ENCODE measurements at places on chromosomes 1 and 21. TPM values are rescaled to one million over a fixed set of nuclear protein-coding genes. Genes with fewer than 3 reads are reported as not detected.

Gene SYCP1
- 9.3 TPM for total RNA-seq

Gene PGBD2
- 12.6 TPM for total RNA-seq

Gene PSRC1
- total RNA-seq: 40.0 TPM

Gene CNR2
- total RNA-seq: not detected

Gene LCE1E
- not detected for total RNA-seq

GRCh38 chr1:66271216-66271903, 262.6 kb upstream of the SGIP1 start:
- peak; percentile 92 for DNase-seq

- no peak for DNase-seq
Measured at GRCh38 chr1:39478126-39478915, 13.1 kb upstream of the BMP8A start.

Gene ICOSLG
- total RNA-seq: 3.4 TPM

DNA sequence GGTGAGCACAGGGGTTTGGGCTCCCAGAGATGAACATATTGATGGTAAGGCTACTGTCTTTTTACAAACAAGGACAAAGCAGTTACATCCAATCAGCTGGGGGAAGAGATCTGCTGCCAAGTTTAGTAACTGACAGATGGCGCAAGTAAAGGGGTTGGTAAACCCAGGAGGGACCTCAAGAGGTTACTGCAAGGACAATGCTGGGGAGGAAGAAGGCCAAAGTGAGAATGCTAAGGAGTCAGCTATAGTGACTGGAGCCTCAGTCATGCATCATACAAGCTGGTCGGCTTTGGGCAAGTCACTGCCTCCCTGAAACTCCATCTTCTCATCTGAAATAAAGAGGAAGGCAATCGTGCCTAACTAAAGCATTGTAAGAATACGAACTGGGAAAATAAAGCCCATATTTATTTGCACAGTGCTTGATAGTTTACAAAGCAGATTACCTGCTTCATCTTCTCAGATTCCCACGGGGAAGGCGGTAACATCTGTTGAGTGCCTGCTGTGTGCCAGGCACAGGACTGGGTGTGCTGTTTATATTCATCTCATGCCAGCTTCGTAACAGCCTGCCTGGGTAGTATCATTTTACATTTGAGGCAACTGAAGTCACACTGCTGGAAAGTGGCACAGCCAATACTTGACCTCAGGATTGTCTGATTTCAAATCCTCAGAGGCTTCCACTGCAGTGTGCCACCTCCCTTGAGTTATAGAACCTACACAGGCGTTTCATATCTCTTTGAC, 114.8 kb downstream of the BEND5 start:
- DNase-seq: no peak

- no peak for DNase-seq
Measured at GRCh38 chr1:192575499-192576189, at the start of gene RGS1. RGS1 (plus strand) TSS chr1:192575773; CDS start chr1:192575793, 20 bp downstream.

Gene LYSMD1
- 19.3 TPM for total RNA-seq

Gene CACNA1S
- 0.55 TPM for total RNA-seq

DNA sequence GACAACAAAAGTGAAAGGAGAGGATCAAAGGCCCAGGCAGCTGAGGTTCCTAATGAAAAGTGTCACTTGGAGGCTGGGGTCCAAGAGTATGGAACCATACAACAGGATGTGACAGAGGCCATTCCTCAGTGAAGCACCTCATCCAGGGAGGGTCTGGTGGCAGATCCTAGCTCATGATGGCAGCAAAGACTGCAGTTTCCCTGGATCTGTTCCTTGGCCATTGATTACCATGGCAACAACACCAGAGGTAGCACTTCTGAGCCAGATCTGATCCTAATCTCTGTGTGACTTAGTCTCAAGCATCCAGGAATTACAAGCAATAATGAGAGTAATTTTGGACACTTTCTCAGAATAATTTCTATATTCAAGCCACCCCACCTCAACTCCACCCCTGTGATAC, 12.9 kb downstream of the FAM177B start:
- DNase-seq: no peak

DNA sequence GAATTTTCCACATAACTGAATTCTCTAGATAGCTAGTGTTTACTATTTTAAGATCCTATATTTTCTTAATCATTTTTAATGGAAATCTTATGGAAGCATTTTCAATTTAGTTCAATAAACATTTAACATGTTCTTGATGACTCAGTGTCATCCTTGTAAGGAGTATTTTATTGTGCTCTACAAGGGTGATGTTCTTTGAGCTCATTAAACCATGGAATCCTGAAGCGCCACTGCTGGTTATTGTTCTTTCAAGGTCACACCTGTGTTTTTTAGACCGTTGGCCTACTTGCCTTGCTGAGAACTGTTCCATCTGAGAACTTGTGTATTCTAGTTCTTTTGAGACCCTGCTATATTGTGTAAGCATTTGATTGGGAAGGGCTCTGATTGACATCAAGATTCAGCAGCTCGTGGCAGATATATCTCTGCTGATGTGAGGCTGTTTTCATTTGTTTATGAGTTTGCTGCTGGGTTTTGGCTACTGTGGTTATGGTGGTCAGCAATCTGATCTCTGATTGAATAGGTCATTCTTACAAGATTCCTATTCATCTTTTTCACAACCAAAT, 132.0 kb downstream of the GIPC2 start:
- DNase-seq: no peak

DNA sequence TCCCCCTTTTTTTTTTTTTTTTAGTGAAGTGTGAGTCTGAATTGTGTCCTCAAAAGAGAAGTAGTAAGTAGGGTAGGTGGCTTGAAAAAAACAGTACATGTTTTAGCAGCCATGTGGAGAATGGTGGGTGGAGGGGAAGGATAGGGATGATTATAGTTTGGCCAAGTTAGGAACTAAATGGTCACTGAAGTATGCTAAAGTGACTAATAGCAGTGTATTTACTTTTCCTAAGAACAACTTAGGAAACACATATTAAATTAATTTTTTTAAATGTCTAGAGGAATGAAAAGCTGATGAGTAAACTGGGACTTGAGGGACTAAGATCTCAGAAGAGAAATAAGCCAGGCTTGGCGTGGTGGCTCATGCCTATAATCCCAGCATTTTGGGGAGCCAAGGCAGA, 55.5 kb downstream of the PLA2G4A start:
- DNase-seq: no peak

DNA sequence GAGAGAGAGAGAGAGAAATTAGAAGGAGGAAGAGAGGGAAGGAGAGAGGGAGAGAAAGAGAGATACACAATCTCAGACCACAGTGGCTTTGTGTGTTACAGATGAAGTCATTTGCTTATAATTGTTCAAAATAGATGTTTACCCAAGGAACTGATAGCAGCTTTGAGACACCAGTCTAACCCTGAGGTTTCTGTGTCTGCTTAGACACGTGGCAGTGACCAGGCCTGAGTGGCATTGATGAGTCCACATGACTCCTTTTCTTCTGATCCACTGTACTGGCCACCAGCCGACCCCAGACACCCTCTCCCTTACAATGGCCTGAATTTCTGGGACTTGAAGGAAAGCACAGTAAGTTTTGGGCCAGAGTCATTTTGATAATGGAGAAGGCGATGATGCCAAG, 104.9 kb downstream of the DUSP10 start:
- DNase-seq: no peak

Gene CAMK2N1
- 17.4 TPM for total RNA-seq

Gene SPRR3
- total RNA-seq: not detected

GRCh38 chr1:168280296-168280927, at the start of gene TBX19:
TBX19 (plus strand) TSS chr1:168280877; CDS start chr1:168281091, 214 bp downstream.
- no peak for DNase-seq

GRCh38 chr1:52306227-52307006, 59.6 kb downstream of the CC2D1B start:
- DNase-seq: peak; percentile 13

GRCh38 chr1:35379317-35380000, 111.0 kb downstream of the ZMYM4 start:
- DNase-seq: no peak

GRCh38 chr1:115647507-115647906, 5.7 kb downstream of the VANGL1 start:
- DNase-seq: no peak

DNA sequence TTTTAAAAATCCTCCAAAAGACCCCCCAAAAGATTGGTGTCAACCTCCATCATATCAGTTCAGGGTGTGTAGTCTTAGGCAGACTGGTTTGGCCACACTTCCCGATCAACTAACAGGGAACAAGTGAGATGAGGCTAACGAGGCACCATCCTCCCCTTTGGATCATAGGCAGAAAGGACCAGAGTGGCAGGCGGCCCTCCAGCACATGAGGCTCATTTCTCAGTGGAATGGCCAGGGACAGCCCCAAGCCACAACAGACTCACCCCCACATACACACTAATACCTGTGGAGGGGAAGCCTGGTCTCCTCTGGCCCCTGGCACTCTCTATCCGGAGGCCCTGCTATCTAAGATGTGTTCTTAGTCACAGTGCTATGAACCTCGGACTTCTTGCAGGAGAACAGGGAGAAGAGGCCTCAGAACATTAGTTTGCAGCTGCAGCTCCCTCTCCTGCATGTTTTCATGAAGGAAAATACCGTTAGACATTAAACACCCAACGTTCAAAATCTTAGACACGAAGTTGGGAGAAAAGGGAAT, 17.3 kb upstream of the CAPN2 start:
- no peak for DNase-seq

DNA sequence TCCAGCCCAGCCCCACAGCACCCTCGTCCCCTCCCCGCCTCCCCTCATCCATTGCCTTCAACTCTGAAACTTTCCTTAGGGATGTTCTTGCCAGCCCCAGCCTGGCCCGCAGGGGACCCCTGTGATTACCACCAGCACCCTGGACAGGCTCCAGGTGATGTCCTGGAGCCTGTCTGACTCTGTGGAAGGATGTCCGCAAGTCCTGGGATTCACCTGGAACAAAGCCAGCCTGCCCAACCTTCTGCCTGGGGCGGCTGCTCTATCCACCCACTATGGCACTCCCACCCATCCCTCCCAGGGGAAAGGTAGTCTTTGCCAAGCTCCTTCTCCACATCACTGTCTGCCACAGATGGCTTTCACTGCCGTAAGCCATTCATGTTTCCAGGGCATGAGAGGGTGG, 24.4 kb upstream of the PTPRF start:
- DNase-seq: no peak

DNA sequence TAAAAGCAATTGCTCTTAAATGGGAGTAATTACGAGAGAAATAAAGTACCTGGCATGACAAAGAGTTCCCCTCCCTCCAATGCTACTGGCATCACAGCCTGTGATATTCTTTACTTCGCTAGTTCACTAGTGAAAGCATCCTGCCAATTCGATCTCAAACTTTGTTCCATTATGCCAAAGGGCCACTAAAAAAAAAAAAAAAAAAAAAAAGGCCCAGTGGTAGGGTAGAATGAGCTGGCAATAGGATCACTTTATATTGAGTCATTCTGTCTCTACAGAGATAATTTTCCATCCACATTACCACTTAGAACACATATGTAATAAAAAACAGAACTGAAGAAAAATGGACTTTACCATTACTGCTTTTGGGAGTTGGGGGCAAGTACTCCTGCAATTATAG, 11.2 kb downstream of the PUM1 start:
- no peak for DNase-seq
